LoVo (cell line): ENCODE measurements at places on chromosomes 1 and 21.

DNA sequence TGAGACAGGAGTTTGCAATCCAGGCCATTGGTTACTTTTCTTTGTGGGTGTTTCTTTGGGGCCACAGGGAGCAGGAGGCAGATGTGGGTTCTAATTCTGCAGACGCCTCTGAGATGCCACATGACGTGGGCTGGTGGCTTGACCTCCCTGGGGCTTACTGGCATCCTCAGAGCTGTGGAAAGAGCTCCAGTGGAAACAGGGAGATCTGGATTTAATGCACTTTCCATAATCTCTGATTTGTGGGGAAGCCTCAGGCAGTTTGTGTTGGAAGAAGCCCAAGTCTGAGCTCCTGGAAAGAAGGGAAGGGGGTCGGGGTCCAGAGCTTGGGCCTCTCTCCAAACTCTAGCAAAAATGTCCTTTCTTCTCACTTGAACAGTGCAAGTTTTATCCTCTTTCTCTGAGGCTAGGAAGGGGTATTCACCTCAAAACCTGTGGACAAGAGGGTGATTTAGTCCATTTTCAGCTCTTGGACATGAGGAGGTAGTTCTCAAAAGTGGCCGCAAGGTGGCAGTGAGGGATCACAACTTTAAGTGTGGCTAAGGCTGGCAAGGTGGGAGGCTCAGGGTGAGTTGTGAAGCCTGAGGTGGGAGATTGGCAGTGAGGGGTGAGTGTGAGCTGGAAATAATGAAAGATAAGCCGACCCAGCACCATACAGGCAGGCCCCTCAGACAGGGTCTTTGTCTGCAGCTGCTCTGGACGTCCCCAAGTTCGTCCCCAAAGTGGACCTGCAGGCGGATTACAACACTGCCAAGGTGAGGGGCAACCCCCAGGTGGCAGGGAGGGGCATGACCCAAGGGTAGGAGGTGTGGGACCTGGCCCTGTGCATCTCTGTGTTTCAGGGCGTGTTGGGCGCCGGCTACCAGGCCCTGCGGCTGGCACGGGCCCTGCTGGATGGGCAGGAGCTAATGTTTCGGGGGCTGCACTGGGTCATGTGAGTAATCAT lies 9.2 kb downstream of the IKBKE start:
- peak; percentile 60 for DNase-seq

DNA sequence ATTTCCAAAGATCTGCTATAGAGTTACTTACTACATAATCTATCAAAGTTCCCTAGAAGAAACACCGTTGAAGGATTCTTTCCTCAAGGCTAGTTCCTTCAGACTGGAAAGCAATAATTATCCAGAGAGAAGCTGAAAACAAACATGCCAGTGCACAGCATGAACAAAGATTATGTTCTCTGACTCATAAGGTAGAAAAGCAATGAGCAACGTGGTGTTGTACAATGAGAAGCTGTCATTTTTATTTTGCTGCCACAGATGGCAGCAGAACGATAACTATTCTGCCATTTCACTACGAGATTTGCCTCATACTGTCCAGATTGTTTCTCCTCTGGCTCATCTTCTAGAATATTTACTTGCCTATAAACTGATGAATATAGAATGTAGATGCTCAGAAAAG lies 10.7 kb downstream of the EXTL2 start:
- DNase-seq = peak; percentile 49

GRCh38 chr1:61109158-61109557 lies 26.8 kb downstream of the NFIA start:
- DNase-seq = no peak

DNA sequence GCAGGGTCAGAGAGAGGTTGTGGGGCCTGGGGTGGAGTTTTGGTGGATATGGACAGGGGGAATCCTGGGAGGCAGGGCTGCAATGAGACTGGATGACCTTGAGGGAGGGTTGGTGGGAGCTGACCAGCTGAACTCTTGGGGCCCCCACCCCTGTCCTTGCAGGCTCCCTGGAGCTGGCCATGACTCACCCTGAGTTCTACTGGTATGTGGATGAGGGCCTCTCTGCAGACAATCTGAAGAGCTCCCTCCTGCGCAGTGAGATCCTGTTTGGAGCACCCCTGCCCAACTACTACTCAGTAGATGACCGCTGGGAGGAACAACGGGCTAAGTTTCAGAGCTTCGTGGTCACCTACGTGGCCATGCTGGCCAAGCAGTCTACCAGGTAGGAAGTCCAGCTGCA lies 23.6 kb downstream of the DISP3 start:
- no peak for DNase-seq

- DNase-seq = no peak
These were observed 244.0 kb upstream of the DMRTA2 start for GRCh38 chr1:50667272-50667671.

DNA sequence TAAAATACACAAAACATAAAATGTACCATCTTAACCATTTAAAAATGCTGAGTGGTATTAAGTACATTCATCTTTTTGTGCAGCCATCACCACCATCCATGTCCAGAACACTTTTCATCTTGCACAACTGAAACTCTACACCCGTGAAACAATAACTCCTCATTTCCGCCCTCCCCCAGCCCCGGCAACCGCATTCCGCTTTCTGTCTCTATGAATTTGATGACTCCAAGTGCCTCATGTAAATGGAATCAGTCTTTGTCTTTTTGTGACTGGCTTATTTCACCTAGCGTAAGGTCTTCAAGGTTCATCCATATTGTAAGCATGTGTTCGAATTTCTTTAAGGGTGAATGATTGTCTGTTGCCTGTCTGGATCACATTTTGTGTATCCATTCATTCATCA lies 37.2 kb downstream of the SCCPDH start:
- no peak for DNase-seq

GRCh38 chr1:58065520-58065919 lies 481.0 kb downstream of the OMA1 start:
- DNase-seq = no peak

GRCh38 chr1:151005729-151006319 lies 878 bp downstream of the MINDY1 start:
- DNase-seq = no peak

DNA sequence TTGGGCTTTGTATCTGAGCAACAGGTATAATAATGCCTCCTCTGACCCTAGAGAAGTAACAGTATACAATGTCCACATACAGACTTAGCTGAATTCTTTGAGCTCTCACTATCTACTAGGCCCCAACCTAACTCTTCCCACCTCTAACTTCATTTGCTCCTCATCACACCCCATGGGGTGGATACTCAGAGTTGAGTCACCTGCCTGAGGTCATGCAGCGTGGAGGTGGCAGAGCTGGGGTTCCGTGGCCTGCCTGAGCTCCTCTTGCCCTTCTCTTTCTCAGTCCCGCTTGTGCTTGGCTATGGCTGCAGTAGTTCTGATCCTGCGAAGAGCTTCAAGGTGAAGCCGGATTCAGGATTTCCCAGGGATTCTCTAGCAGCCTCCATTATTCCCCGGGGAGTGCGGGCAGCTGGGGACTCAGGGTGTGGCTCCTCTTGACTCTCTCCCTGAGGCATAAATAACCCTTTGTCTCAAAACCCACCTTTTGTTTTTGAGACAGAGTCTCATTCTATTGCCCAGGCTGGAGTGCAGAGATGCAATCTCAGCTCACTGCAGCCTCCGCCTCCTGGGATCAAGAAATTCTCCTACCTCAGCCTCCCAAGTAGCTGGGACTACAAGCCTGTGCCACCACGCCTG lies 29.9 kb upstream of the ACTL8 start:
- no peak for DNase-seq

GRCh38 chr1:97632776-97633175 lies 288.1 kb downstream of the DPYD start:
- DNase-seq = no peak

DNA sequence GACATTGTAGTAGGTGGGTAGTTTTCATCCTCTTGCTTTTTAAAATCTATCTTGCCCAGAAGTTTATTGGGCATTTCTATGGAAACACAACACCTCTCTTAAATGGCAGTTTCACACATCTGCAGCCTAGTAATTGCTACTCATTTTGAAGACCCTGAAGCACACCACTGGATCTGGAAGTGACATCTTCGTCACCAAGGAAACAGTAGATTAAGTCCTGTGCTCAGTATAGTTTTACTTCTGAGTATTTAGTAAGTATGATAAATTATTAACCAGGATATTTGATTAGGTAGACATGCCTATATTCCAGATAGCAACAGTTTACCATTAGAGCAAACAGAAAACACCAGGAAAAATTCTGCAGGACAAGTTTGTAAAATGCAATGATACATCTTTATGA lies 48.7 kb downstream of the UCK2 start:
- no peak for DNase-seq

DNA sequence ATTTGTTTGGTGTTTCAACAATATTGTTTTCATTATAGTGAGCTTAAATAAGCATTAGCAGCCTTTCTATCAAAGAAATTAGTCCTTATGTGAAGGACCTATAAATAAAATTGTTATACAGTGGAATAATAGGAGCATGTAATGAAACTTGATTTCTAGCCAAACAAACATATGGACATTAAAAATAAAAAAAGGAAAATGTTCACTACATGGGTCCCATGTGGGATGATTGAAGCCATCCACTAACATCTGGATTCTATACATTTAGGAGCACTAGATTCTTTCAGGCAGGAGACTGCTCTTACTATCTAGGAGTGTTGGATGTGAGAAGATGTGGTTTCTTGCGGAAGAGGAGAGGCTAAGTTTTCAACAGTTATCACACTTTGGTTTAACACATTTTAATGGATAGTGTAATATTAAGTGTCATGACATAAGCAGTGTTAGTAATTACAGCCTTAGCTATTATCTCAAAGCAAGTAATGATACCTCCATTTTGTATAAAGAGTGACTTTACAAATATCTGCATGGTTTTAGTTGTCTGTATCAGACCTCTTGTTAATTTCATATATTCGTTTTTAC lies 62.3 kb downstream of the LYPLAL1 start:
- DNase-seq = no peak

DNA sequence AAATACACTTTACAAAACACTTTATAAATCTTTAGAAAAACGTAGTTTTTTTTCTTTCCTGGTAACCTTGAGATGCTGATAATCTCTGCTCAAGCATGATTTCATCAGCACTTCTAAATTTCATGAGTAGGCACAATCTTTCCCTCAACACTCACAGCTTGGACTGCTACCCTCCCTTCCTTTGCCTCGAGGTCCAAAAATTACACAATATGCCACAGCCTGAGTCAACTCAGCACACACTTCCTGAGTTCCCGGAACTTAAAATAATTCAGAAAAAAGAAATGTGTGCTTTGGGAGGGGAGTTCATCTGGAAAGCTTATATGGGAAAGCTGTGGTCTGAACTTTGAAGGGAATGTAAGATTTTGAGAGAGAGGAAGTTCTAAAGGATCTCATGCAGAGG lies 5.9 kb downstream of the CLCA2 start:
- no peak for DNase-seq
